ENCODE measurements at places on chromosomes 1 and 21.

DNA sequence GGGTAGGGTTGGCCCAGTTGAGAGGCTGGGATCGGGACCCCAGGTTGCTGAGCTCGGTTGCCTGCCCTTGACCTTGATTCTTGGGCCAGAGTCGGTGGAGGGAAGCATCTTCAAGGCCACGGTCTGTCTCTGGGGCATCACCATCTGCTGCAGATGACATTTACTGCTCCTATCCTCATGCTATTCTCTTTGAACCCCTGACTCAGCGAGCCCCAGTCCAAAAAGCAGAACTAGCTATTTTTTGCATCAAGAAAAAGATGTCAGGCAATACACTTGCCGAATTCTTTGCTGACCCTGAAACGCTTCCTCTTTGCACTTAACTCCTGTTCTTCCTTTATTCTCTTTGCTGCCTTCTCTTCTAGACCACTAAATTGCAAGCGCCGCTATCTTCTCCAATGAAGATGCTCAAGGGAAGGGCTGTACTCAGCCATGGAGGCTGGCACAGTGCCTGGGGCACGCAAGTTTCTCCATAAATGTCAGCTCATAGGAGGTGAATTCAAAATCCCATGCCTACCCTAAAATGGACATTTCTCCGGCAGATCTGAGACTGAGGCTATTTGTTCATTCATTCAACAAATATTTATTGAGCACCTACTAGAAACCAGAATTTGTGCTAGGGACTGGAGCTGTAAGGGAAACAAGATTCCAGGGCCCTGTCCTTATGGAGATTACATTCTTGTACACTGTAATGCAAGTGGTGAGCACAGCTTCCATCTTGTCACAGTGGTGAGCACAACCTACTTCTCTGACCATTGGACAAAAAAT lies 20.5 kb upstream of the CAPZB start:
- no peak for DNase-seq

- DNase-seq: no peak
Measured at GRCh38 chr1:206128196-206128595, 11.0 kb upstream of the AVPR1B start.

DNA sequence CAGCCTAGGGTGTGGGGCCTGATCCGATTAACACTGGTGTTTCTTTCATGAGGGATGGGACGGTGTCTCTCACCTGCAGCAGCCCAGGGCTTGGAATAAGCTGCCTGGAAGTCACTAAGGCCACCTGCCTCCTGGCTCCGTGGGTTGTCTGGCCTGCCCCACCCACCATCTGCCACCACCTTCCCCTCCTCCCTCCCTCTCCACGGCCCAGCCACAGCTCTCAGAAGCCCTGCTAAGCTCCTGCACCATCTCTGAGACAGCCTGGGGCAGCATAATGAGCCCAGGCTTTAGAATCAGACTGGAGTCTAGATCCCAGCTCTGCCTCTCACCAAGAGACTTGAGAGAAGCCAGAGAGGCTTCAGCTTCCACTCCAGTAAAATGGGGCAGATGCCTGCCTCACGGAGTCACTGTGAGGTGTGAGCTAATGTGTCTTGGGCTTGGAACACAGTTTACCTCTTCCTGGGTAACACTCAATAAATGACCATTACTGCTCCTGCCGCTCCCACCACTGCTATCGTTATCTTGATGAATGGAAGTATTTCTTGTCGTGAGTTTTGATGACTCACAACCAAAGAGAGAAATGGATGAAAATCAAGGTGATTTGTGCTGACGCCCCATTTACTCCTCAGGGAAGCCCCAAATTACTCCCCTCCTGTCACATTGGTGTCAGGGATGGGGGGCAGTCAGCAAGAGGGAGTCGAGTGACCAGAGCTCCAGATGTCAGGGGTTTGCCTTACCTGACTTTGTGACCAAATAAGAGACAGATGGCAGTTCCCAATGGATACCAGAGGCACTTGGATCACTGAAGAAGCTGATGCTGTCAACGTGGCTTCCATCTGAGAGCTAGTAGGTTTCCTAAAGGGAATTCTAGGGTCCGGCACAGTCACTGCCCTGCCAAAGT lies 23.5 kb upstream of the C1QA start:
- DNase-seq: peak; percentile 9

- no peak for DNase-seq
Measured at GRCh38 chr1:24373044-24373443, 40.5 kb downstream of the STPG1 start.
